ENCODE measurements at places on chromosomes 2 and 18. TPM values are rescaled to one million over a fixed set of nuclear protein-coding genes. Genes with fewer than 3 reads are reported as not detected.

DNA sequence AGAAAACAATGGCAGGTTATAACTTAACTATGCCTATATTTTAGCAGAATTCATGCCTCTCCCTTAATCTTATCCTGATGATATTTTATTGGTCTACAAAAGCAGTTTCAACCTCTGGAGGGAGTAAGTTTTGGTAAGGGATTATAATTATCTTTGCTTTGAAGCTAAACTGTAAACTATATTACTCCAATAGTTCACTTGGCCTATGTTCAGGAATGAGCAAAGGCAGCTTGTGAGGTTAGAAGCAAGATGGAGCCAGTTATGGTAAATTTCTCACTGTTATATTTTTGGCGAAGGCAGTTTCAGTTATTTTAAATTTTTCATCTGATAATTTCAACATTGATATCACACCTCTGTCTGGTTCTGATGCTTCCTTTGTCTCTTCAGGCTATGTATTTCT, 192.5 kb upstream of the RGPD4 start:
- H3K4me1 ChIP-seq, result no peaks in the 10 kb centered on the region
- DNase-seq, result no peak
- no peak overlapping the region for H3K27ac ChIP-seq
- H3K36me3 ChIP-seq, result no peaks in the 10 kb centered on the region
- no peaks in the 10 kb centered on the region for H3K27me3 ChIP-seq

- no peaks in the 10 kb centered on the region for H3K4me1 ChIP-seq
- DNase-seq, result no peak
- H3K4me3 ChIP-seq, result no peak overlapping the region
- no peak overlapping the region for H3K27ac ChIP-seq
- no peaks in the 10 kb centered on the region for H3K27me3 ChIP-seq
Observed at GRCh38 chr2:166768393-166769123, 119.7 kb upstream of the XIRP2 start.

Gene DLGAP1
- 5.4 TPM for total RNA-seq

GRCh38 chr2:222318026-222318711, 19.4 kb upstream of the PAX3 start:
- H3K4me3 ChIP-seq, result peak overlapping the region; percentile 56
- peaks cover 69% of the 10 kb centered on the region for H3K27me3 ChIP-seq
- H3K27ac ChIP-seq, result no peak overlapping the region
- H3K36me3 ChIP-seq, result no peaks in the 10 kb centered on the region
- H3K4me1 ChIP-seq, result peaks cover 4% of the 10 kb centered on the region

GRCh38 chr18:25875551-25876240, 214.7 kb downstream of the SS18 start:
- H3K4me1 ChIP-seq, result no peaks in the 10 kb centered on the region
- H3K27me3 ChIP-seq, result no peaks in the 10 kb centered on the region
- no peak overlapping the region for H3K4me3 ChIP-seq

GRCh38 chr2:149027590-149028250, 10.8 kb upstream of the LYPD6B start:
- H3K27me3 ChIP-seq, result peaks cover 8% of the 10 kb centered on the region
- no peaks in the 10 kb centered on the region for H3K4me1 ChIP-seq
- DNase-seq, result no peak
- no peak overlapping the region for H3K27ac ChIP-seq

- H3K4me3 ChIP-seq, result no peak overlapping the region
- no peak for DNase-seq
- H3K27me3 ChIP-seq, result no peaks in the 10 kb centered on the region
- H3K36me3 ChIP-seq, result no peaks in the 10 kb centered on the region
Observed at GRCh38 chr18:71194438-71194837, 905.6 kb downstream of the SOCS6 start.

Gene LRRTM4
- 0.41 TPM for total RNA-seq

- no peak overlapping the region for H3K27ac ChIP-seq
- no peak for DNase-seq
- H3K27me3 ChIP-seq, result no peaks in the 10 kb centered on the region
- H3K4me1 ChIP-seq, result peaks cover 6% of the 10 kb centered on the region
Observed at GRCh38 chr2:101577173-101577572, 102.3 kb upstream of the RFX8 start.

- peak overlapping the region; percentile 63 for H3K27ac ChIP-seq
- peak; percentile 66 for DNase-seq
- no peaks in the 10 kb centered on the region for H3K27me3 ChIP-seq
- peaks cover 23% of the 10 kb centered on the region for H3K4me1 ChIP-seq
- H3K36me3 ChIP-seq, result no peaks in the 10 kb centered on the region
Observed at GRCh38 chr2:133674433-133675331, 106.4 kb upstream of the NCKAP5 start.

GRCh38 chr2:196274387-196274809, 103.0 kb upstream of the STK17B start:
- peaks cover 44% of the 10 kb centered on the region for H3K4me1 ChIP-seq
- H3K27me3 ChIP-seq, result no peaks in the 10 kb centered on the region
- no peak overlapping the region for H3K4me3 ChIP-seq
- no peaks in the 10 kb centered on the region for H3K36me3 ChIP-seq
- no peak overlapping the region for H3K27ac ChIP-seq

GRCh38 chr18:22544626-22545025, 126.9 kb upstream of the CTAGE1 start:
- H3K27me3 ChIP-seq, result no peaks in the 10 kb centered on the region
- no peaks in the 10 kb centered on the region for H3K36me3 ChIP-seq
- no peaks in the 10 kb centered on the region for H3K4me1 ChIP-seq
- H3K27ac ChIP-seq, result no peak overlapping the region

- peaks cover 7% of the 10 kb centered on the region for H3K27me3 ChIP-seq
- no peaks in the 10 kb centered on the region for H3K36me3 ChIP-seq
- H3K4me3 ChIP-seq, result no peak overlapping the region
- H3K27ac ChIP-seq, result no peak overlapping the region
Observed at GRCh38 chr18:78770139-78770822, 209.3 kb upstream of the SALL3 start.

GRCh38 chr2:98565286-98565860, 42.9 kb downstream of the COA5 start:
- no peak overlapping the region for H3K4me3 ChIP-seq
- H3K27me3 ChIP-seq, result no peaks in the 10 kb centered on the region
- H3K36me3 ChIP-seq, result peaks cover 76% of the 10 kb centered on the region
- H3K4me1 ChIP-seq, result no peaks in the 10 kb centered on the region
- no peak overlapping the region for H3K27ac ChIP-seq
- no peak for DNase-seq

GRCh38 chr2:6782517-6783237, 83.0 kb downstream of the CMPK2 start:
- no peaks in the 10 kb centered on the region for H3K36me3 ChIP-seq
- H3K27ac ChIP-seq, result peak overlapping the region; percentile 76
- peak; percentile 93 for DNase-seq
- no peak overlapping the region for H3K4me3 ChIP-seq
- H3K4me1 ChIP-seq, result peaks cover 13% of the 10 kb centered on the region
- no peaks in the 10 kb centered on the region for H3K27me3 ChIP-seq

DNA sequence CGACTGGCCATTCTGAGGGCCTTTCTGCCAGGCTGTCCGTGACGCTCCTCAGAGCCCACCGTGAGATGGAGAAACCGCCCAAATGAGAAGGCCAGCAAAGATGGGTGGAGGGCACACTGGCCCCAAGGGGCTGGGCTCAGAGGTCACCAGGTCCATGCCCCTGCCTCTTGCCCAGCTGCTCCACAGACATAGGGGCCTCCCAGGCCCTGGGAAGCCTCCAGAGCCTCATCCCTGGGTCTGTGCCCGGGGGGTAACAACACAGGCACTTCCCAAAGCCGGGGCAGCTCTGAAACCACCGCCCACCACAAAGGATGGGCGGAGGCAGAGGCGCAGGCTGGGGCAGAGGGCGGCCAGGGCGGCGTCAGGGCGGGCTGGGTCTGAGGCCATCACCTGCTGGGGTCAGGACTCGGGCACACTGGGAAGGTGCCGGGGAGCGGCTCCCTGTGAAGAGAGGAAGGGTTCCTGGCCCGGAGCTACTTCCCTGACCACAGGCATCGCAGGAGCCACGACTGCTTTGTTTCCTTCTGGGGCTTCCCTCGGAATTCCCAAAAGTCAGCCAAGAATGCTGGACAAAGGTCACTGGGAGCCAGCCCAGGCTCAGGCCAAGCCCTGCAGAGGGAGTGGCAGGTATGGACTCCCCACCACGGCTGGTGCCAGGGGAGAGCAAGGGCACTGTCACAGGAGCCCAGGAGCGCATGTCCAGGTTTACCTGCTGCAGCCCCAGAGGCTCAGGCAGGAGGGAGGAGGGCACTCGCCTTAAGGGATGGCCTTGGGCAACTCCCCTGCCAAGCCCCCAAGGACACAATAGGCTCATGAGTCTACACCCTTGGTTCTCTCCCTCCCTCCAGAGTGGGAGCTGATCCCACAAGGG, 9.4 kb downstream of the CYP26B1 start:
- H3K27ac ChIP-seq, result no peak overlapping the region
- H3K4me1 ChIP-seq, result peaks cover 10% of the 10 kb centered on the region
- no peak overlapping the region for H3K4me3 ChIP-seq
- no peaks in the 10 kb centered on the region for H3K36me3 ChIP-seq

- H3K27me3 ChIP-seq, result no peaks in the 10 kb centered on the region
- no peak overlapping the region for H3K4me3 ChIP-seq
- peak overlapping the region; percentile 79 for H3K27ac ChIP-seq
- DNase-seq, result peak; percentile 85
Observed at GRCh38 chr2:240369801-240370585, 65.5 kb upstream of the GPC1 start.

Gene MSGN1
- not detected for total RNA-seq

GRCh38 chr2:119028327-119029174, 86.6 kb downstream of the MARCO start:
- peak; percentile 75 for DNase-seq
- no peaks in the 10 kb centered on the region for H3K4me1 ChIP-seq
- no peak overlapping the region for H3K27ac ChIP-seq

GRCh38 chr2:136246086-136246669, 128.2 kb upstream of the CXCR4 start:
- peak; percentile 79 for DNase-seq
- H3K27ac ChIP-seq, result no peak overlapping the region
- H3K27me3 ChIP-seq, result no peaks in the 10 kb centered on the region
- no peaks in the 10 kb centered on the region for H3K36me3 ChIP-seq
- H3K4me3 ChIP-seq, result no peak overlapping the region

- H3K27ac ChIP-seq, result no peak overlapping the region
- peaks cover 26% of the 10 kb centered on the region for H3K36me3 ChIP-seq
- no peak overlapping the region for H3K4me3 ChIP-seq
- DNase-seq, result no peak
- peaks cover 23% of the 10 kb centered on the region for H3K4me1 ChIP-seq
Observed at GRCh38 chr2:237720957-237721356, 77.6 kb upstream of the RBM44 start.

Gene AGXT
- total RNA-seq, result not detected

Gene PAX3
- not detected for total RNA-seq

DNA sequence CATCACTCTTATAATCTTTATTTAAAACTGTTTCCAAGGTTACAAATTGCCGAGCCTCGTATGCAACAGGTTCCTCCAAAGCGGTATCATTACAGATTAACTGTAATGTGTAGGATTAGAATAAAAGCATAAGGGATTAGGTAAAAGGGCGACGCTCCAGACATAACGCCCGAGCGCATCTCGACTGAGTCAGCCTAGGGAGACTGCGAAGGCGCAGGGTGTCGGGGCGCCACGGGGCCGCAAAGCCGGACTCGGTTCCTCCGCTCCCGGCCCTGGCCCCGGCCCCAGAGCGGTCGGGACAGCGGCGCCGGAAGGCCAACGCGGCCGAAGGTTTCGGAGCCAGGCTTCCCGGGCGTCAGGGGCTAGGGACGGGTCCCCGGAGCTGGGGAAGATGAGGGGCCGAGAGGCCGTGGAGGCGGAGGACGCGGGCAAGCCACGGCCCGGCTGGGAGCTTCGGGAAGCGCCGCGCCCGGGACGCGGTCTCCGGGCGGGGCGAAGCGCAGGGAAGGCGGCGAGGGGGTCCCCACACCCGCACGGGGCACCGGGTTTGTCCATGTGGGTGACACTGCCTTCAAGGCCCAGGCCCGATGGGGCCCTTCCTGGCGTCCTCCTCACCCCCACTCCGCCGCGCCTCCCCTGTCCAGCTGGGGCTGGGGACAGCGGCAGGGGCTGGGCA, 12.9 kb upstream of the SIX3 start:
- no peak for DNase-seq
- peaks cover 98% of the 10 kb centered on the region for H3K27me3 ChIP-seq
- no peaks in the 10 kb centered on the region for H3K36me3 ChIP-seq

Gene NXPH2
- not detected for total RNA-seq

- H3K4me1 ChIP-seq, result no peaks in the 10 kb centered on the region
- H3K36me3 ChIP-seq, result no peaks in the 10 kb centered on the region
- no peak overlapping the region for H3K4me3 ChIP-seq
- H3K27ac ChIP-seq, result no peak overlapping the region
- no peak for DNase-seq
Observed at GRCh38 chr18:10225300-10225699, 229.1 kb upstream of the APCDD1 start.

DNA sequence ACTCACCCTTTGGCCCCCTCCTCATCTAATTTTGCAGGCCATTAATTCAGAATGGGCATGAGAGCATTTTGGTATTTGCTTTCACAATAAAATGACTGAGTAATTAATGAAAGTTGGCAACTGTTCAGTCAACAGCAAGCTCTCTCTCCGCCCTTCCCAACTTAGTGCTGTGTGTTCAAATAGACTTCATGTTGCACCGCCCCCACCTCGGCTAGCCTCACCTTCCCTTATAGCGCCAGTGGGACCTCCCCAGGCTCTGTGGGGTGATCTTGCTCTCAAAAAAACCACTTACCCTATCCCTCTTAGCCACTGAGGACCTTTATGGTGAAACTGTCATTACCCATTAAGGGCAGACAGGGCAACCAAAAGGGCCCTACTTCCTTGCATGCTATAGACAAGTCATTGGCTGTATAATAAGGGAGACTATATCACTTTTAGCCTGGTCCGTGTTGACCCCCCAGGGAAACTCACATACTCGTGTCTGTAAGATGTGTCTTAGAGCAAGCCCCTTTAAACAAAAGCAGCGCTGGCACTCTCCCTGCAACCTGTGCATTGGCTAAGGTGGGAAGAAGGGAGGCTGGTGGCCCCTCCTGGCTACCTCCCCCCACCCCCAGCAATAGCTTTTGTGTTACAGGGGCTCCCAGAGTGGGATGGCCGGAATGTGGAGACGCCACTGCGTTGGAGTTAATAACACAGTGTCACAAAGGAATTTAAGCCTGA, 15.2 kb downstream of the EN1 start:
- no peak overlapping the region for H3K4me3 ChIP-seq
- peaks cover 75% of the 10 kb centered on the region for H3K27me3 ChIP-seq
- no peak for DNase-seq
- H3K4me1 ChIP-seq, result peaks cover 12% of the 10 kb centered on the region

Gene CPO
- not detected for total RNA-seq

DNA sequence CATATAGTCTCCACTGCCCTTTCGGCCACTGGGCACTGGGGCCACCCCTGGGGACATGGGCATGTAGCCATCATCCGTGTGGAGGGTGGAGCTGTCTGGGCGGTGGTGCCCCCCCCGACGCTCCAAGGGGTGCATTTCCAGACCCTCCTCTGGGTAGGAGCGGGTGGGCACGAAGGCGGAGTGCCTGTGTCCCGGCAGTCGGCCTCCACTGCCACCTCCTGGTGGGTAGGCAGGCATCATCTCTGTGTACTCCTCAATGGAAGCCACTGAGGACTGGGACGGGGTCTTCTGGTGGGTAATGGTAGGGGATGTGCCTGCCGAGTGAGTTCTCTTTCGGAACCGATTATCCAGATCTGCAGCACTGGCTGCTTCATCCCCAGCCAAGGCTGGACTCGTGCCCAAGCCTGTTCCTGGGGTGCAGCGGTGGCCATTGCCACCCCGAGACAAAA, 2.8 kb downstream of the IRS1 start:
- H3K4me3 ChIP-seq, result peak overlapping the region; percentile 70
- H3K36me3 ChIP-seq, result no peaks in the 10 kb centered on the region
- H3K27me3 ChIP-seq, result no peaks in the 10 kb centered on the region
- H3K4me1 ChIP-seq, result peaks cover 27% of the 10 kb centered on the region

Gene STK16
- 21.4 TPM for total RNA-seq

Gene CLASP1
- total RNA-seq, result 44.5 TPM

- H3K27me3 ChIP-seq, result no peaks in the 10 kb centered on the region
- no peaks in the 10 kb centered on the region for H3K36me3 ChIP-seq
- H3K4me1 ChIP-seq, result no peaks in the 10 kb centered on the region
- no peak overlapping the region for H3K27ac ChIP-seq
Observed at GRCh38 chr2:147348931-147349555, 495.8 kb upstream of the ACVR2A start.

All from upper lobe of right lung (tissue), 1 donor.